Substantia nigra (tissue), 51 donors: ENCODE measurements at places on chromosomes 1 and 21.

DNA sequence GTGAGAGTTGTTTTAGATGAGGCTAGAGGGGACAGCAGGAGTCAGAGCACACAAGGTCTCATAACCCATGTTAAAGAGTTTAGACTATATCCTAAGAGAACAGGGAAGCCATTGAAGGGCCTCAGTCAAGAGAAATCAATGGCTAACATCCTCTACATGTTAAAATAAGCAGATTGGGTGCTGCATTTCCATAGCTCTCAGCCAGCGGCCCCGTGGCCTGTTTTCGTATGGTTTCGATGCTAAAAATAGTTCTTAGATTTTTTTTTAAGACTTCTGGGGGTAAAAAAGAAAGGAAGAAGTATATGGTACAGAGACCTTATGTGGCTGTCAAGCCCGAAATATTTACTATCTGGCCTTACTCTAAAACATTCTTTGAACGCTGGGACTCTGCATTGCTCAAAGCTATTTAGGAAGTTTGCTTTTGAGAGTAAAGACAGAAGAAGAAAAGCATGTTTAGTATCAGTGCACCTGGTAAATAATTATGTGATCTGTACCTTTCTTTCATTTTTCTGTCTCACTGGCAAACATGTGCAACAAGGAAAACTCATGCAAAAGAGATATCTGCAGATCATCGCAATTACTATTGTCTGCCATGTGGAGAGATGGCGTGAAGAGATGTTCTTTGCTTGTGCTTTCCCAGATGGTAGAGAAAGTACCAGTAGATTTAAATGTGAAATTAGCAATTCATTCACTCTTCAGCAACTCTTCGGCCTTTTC lies 8.4 kb downstream of the PDIK1L start:
- DNase-seq: no peak

- no peak for DNase-seq
Measured at GRCh38 chr1:209802780-209803152, 3.2 kb downstream of the IRF6 start.

- no peak for DNase-seq
Measured at GRCh38 chr1:179003512-179004066, 22.1 kb upstream of the FAM20B start.

GRCh38 chr1:11784993-11785769 lies 20.6 kb downstream of the MTHFR start:
- DNase-seq: peak; percentile 34

GRCh38 chr1:19272064-19272463 lies 16.5 kb downstream of the AKR7A3 start:
- DNase-seq: no peak

DNA sequence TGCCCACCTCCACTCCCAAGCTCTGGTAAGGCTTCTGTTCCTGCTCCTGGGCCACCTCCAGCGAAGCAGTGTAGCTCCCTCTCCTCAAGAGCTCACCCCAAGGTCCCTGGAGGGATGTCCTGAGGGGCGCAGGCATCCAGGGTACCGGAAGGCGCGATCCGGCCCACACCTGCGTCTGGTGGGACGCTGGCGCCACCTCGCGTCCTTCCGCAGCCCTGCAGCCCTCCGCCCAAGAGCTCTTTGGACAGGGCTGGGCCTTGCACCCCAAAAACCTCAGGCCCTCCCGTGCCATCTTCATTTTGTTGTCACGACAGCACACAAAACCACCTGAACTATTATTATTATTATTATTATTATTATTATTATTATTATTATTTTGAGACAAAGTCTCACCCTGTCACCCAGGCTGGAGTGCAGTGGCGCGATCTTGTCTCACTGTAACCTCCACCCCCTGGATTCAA lies 49.2 kb upstream of the PAX7 start:
- no peak for DNase-seq

DNA sequence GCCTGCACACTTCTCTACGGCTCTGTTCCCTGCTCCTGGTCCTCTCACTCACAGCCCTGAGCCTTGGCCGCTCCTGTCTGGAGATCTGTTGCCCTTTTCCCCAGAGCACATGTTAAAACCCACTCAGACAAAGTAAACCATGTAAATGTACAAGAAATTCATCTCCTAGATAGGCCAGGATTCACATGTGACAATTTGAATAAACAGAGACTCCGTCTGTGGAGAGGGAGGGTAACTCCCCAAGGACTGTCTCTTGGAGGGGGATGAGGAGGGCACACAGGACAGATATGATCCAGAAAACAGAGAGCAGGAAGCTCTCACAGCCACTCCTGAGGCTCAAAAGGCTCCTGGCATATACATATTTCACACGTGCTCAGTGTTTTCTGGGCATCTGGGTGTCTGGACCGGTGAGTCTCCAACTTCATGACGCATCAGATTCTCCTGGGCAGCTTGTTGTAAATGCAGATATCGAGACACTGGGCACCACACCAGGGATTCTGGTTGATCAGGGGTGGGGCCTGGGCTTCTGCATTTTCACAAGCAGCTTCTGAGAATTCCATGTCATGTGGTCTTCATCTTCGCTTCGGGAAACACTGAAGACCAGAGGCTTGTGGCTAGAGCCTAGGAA lies 6.4 kb upstream of the KAZN start:
- no peak for DNase-seq

GRCh38 chr1:244173769-244174168 lies 122.7 kb downstream of the ZBTB18 start:
- no peak for DNase-seq

DNA sequence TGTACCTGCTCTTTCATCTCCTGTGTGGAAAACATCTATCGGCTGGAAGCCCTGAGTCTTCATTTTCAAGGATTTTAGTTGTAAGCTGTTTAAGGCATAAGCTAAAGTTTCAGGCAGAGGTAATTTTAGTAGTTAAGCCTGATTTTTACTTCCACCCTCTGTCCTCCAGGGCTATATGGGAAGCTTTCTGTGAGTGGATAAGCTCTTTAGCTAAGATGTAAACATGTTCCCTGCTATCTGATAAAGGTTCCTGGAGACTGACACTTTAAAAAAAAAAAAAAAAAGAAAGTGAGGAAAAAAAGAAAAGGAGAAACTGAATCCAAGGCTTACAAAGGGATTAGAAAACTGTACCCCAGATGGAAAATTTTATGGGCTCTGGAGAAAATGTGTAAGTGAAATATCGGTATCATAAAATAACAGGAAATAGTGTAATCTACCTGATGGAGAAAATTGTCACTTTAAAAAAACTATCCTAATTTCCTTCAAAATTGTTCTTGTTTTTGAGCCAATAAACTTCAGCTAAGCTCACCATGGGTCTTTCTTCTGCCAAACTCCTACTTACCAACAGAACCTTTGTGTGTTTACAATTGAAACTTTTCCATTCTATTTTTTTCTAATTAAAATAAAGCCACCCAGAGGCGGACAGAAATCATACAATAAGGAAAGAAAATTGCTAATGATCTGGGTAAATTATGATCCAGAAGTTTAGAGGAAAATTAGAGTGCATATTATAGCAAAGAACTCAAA lies 180.5 kb downstream of the TGFB2 start:
- DNase-seq: no peak

GRCh38 chr1:174077749-174078490 lies 55.8 kb upstream of the RC3H1 start:
- DNase-seq: no peak

DNA sequence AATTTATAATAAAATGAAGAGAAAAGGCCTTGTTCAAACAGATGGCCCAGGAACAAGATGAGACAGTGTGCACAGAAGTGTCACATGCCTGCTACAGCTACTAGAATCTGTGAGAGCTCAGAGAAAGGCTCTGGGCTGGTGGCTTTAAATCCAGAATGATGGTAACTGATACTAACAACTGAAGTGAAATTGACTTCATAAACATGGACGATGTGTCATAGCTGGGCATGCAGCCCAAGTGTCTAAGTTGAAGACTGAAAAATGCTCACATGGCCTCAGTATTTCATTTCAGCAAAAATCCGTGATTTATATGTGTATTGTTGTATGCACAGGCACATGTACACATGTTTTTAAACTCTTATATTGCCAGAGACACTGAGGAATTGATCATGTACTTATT lies 208.3 kb upstream of the RUNX1 start:
- DNase-seq: no peak

- no peak for DNase-seq
Measured at GRCh38 chr1:154820646-154821045, 49.4 kb downstream of the KCNN3 start.

GRCh38 chr21:38741950-38742256 lies 63.8 kb upstream of the ETS2 start:
- no peak for DNase-seq

- no peak for DNase-seq
Measured at GRCh38 chr1:178033019-178033418, 60.9 kb upstream of the RASAL2 start.

- DNase-seq: no peak
Measured at GRCh38 chr1:174818014-174818616, 181.6 kb upstream of the CACYBP start.

DNA sequence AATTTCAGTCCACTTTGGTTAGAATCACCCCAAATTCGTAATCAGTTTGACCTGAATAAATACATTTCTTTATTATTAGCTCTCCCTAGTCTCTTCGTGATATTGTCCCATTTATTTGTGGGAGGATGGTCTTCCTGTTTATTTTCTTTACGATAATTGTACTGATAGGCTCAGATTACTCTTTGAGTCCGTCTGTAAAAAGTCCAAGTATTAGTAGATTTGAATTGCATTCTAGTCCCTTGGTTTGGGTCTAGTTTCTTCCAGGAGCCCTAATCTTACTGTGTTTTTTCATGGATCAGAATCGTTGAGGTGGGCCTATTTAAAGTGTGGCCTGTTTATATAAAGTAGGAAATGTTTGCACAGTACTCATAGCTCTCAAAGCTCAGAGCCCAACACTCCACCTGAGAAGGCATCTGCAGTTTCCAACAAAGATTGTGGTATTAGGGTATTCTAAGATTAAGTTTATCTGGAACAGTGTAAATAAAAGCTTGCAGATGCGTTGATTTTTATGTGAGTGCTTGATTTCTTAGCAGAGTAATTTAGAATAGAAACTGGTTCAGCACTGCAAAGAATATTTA lies 33.1 kb downstream of the MAP3K21 start:
- no peak for DNase-seq

DNA sequence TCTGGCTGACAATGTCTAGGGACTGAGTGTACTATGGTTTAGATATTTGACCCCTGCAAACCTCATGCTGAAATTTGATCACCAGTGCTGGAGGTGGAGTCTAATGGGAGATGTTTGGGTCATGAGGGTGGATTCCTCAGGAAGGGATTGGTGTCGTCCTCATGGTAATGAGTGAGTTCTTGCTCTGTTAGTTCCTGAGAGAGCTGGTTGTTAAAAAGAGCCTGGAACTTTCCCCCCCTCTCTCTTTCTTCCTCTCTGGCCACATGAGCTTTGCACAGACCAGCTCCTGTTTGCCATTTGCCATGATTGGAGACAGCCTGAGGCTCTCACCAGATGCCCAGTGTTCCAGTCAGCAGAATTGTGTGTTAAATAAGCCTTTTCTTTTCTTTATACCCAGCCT lies 36.6 kb upstream of the CNIH3 start:
- no peak for DNase-seq

GRCh38 chr1:162236201-162236600 lies 140.5 kb downstream of the SPATA46 start:
- DNase-seq: no peak

GRCh38 chr1:157948312-157949073 lies 45.0 kb upstream of the KIRREL1 start:
- peak; percentile 36 for DNase-seq

DNA sequence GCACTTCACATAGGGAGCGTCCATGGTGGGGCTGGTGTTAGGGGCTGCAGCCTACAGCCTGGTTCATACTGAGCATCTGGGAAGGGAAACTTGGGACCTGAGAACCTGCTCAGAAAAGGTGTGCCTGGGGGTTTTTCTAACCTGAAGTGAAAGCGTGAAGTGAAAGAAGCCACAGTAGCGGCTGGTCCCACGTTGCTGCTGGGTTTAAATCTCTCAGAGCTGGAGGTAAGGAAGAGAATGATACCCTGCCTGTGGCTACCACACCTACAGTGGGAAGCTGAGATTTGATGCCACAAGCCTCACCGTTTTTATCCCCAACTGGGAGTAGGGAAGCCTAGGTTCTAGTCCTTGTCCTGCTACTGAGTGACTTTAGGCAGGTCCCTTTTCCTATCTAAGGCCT lies 21.0 kb upstream of the FUCA1 start:
- no peak for DNase-seq

DNA sequence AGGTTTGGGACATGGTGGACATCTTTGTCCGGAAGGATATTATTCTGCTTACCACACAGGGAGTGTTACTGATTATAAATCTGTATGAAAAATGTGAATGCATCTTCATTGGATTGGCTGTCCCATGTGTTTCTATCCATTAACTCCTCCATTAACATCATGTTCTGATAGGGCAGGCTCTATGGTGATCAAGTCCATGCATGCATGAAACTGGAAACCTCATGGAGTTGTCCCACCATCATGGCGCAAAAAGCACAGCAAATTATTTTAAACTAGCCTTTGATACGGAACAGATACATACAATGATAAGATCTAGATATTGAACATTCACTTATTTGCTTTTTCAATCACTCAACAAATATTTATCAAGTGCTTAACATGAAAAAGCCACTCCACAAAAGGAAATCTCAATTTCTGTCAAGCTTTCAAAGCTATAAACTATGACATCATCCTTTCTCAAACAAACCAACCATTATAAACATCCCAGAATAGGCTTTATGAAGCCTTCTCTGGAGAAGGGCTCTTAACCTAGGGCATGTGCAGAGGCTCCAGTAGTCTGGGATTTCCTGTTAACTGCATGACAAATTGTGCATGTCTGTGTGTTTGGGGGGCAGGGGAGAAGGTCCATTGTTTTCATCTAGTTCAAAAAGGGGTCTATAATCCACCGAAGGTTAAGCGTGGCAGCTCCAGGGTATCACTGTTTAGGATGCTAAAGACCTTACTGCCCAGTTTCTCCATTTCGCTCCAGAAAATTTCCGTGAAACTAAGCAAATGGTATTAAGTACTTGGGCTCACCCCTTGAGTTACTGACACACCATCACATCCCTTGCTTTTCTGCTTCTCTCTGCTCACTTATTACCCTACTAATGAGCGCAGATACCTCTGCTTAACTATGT lies 46.1 kb downstream of the ADAMTS1 start:
- DNase-seq: no peak

DNA sequence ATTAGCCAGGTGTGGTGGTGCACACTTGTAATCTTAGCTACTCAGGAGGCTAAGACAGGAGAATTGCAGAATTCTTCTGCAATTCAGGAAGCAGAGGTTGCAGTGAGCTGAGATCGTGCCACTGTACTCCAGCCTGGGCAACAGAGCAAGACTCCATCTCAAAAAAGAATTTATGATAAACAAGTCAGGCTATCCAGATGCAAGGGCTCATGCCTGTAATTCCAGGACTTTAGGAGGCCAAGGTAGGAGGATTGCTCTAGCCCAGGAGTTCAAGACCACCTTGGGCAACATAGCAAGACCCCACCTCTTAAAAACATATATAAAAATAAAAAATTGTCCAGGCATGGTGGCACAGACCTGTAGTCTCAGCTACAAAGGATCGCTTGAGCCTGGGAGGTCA lies 10.5 kb upstream of the CBR3 start:
- DNase-seq: no peak

- no peak for DNase-seq
Measured at GRCh38 chr1:98389809-98390208, 271.7 kb upstream of the SNX7 start.

- DNase-seq: no peak
Measured at GRCh38 chr1:167605576-167605975, 24.5 kb upstream of the RCSD1 start.
